ENCODE measurements at places on chromosomes 3 and 15. TPM values are rescaled to one million over a fixed set of nuclear protein-coding genes. Genes with fewer than 3 reads are reported as not detected.

GRCh38 chr3:177484926-177485325, 287.6 kb upstream of the TBL1XR1 start:
- DNase-seq: no peak

- peak; percentile 82 for DNase-seq
Measured at GRCh38 chr3:194137506-194138474, 1.8 kb downstream of the HES1 start.

DNA sequence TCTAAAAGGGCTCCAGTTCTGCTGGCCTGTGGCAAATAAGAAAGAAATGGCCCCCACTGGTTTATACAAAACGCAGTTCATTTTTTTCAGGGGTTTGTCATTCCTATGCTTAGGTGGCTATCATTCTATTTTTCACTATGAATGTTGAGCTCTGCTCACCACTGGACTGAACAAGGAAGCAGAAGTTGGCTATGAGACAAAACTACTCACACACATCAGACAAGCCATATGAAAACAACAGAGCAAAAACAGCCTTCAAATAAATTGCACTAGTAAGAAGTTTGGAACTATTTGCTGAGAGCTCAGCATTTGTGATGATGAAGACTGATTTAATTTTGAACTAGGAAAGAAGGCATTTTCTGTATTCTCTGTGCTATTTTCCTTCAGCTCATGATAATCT, 328.5 kb downstream of the MECOM start:
- DNase-seq: no peak

DNA sequence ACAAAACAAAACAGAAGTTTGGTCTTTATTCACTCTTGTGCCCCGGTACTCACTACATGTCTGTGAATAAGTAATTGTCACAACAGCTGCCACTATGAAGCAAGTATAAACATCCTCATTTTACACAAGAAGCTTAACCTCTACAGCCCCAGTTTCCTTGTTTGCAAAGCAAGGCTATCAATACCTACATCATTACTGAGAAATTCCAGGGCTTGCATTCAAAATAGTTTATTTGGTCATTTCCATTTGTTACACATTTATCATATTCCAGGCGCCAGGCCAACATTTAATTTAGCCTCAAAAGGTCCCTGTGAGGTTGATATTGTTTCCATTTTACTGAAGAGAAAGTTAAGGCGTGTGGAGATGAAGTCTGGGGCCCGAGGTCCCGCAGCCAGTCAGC, 161.4 kb upstream of the LRTM1 start:
- no peak for DNase-seq

Gene CHRNA5
- total RNA-seq: 3.7 TPM
